Stimulated activated CD8-positive, alpha-beta memory T cell treated with anti-CD3 and anti-CD28 coated beads, Interleukin-7, amount 100 ng/mL, for 1 hour (primary cell): ENCODE measurements at places on chromosomes 11 and 22.

DNA sequence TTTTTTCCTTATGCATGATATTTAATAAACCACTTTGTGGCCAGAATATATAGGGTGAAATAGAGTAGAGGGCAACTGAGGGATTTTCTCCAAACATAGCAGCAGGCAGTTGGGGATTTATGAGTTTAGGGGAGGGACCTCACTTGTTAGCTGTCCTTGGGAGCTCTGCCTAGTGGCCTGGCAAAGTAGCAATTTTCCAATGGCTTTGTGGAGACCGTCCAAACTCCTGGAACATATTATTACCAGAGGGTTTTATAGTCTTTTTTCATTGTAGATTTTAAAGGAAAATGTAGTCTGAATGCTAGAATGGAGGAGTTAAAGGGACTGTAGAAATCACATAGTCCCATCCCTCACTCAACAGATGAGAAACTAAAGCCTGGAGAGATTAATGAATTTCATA, 32.3 kb downstream of the AMOTL1 start:
- no peak for DNase-seq

GRCh38 chr11:69274531-69275016, 19.4 kb upstream of the MYEOV start:
- DNase-seq: no peak

GRCh38 chr11:96167787-96168186, 175.2 kb downstream of the MAML2 start:
- DNase-seq: no peak

DNA sequence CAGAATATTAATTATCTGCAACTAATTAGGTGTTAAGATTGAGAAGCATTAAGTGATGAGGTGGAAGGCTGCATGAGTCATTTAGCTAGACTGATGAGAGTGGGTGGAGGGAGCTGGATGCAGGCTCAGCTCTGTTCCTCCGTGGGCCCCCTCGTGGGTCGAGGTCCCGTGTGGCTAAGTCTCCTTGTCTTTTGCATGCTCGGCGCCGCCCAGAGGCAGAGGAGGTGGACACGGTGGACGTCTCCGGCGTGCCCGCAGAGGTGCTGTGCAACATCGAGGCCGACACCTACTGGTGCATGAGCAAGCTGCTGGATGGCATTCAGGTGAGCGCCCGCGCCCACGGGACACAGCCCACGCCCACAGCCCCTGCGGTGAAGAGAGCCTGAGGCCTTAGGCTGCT, 211.6 kb downstream of the TBC1D22A start:
- DNase-seq: no peak

DNA sequence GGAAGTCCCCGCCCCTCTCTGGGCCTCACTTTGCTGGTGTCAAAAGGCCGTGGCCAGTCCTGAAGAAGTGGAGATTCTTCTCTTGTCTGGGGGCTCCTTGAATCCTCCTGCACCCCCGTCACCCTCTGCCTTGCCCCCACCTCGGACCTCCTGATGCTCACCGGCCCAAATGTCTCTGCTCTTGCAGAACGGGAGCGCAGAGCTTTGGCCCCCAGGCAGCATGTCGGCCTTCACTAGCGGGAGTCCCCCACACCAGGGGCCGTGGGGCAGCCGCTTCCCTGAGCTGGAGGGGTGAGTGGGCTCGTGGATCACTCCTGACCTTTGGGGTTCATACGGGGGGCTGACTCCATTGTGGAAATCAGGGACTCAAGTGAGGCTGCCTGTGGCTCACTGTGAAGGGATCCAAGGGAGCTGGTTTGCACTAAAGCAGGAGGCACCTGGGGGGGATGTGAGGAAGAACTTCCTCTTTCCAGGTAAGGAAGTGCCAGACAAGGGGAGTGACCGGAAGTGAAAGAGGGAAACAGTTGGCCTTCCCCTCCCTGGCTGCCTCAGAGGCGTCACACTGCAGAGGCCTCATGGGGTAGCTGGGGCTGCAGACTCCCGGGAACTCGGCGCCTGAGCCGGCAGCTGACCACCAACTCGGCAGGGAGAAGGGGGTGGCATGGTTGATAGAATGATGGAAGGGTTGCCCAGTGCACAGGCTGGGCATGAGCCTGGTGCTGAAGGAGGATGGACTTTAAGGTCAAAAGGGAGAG, 23.1 kb downstream of the CSF2RB start:
- no peak for DNase-seq

- DNase-seq: peak; percentile 21
Observed at GRCh38 chr11:2268729-2269600, 1.4 kb downstream of the ASCL2 start.

DNA sequence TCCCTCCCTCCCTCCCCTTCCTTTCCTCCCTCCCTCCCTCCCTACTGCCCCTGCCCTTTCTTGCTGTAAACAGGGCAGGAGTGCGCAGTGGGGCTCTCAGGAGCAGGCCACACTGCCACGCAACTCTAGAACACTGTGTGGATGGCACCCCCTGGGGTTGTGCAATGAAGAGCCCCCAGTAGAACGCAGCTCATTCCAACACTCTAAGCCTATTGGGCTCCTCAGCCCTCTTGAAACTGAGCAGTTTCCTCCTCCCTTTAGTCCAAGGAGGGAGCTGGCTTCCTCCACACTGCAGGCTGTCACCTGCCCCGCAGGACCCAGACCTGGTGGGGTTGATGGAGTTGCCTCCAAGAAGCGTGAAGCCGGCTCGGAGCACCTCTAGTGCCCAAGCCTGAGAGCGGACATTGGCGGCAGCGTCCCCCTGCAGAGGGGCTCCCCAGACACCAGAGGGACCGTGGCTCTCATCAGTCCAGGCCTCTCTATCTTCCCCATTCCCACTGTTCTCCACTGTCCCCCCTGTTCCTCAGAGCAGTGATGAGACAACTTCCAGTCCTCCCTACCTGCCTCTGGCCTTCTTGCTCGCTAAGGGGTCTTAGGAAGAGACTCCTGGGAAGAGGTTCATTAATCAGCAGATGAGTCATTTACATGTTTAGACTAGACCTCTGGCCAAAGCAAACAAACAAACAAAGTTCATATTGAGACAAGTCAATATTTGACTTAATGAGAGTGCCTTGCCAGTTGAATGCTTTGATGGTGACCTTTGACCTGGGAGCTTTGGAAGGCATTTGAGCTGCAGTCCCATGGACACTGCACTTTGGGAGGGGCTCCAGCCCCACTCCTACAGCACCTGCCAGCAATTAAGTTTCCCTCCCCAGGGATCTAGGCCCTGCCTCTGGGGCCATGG, 64.0 kb downstream of the RPUSD4 start:
- DNase-seq: no peak

- DNase-seq: no peak
Observed at GRCh38 chr11:79671401-79671800, 230.6 kb upstream of the TENM4 start.

GRCh38 chr11:12179019-12179418, 68.6 kb downstream of the MICAL2 start:
- DNase-seq: no peak

GRCh38 chr11:26953770-26954392, 40.0 kb upstream of the FIBIN start:
- DNase-seq: no peak

- no peak for DNase-seq
Observed at GRCh38 chr11:94241896-94242295, 62.5 kb upstream of the IZUMO1R start.

DNA sequence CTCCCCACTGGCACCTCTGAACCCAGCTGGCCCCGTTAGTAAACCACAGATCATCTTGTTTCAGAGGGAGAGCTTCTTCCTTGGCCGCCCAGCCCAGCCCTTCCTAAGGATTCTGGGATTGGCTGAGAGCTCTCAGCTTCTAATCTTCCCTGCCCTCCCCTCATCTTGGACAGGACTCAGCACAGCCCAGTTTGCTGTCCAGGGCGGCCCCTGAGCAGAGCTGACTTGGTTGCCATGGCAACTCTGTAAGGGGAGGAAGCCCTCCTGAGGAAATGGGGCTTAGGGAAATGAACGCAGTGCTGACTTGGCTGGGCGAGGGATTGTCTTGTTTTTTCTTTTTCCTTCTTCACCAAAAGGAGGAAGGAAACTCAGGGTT, 4.6 kb downstream of the APOL4 start:
- DNase-seq: no peak

DNA sequence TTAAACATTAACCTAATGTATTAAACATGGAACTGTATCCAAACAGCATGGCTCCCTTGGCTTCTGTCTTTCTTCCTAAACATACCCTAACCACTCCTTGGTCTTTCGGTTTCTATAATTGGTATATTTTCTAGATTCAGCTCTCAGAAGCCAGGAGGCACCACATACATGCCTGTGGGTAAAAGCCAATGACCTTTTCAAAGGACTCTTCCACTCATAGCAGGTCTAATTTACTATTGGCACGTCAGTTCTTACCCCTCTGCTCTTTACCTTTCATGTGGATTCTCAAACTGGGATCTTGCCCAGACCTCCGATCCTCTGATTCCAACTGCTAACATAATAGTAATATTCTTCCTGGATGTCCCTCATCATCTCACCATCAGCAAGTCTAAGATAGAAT, 835.1 kb downstream of the NTM start:
- no peak for DNase-seq

DNA sequence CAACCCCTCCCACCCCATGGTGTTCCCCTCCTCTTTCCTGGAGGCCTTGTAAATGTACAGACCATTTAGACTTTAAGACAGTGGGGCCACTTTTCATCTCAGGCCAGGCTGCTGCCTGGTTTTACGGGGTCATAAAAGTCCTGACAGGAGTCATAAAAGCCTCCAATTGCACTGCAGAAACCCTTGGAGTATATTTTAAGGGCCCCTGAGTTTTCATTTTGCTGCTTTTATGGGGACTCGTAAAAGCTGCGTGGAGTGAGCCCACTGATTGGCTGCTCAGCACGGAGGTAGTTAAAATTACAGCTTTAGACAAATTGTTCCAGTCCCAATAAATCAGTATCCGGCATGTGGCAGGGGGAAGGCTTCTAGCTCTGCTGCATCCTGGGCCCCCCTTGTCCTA, 627.6 kb downstream of the NTM start:
- DNase-seq: no peak

- DNase-seq: no peak
Observed at GRCh38 chr22:48710410-48710809, 1117.3 kb downstream of the BRD1 start.
